Pons (tissue), 1 donor: ENCODE measurements at places on chromosomes 6 and 20.
A peak's percentile ranks its signal among the peaks of the same experiment; 100 is the strongest.

DNA sequence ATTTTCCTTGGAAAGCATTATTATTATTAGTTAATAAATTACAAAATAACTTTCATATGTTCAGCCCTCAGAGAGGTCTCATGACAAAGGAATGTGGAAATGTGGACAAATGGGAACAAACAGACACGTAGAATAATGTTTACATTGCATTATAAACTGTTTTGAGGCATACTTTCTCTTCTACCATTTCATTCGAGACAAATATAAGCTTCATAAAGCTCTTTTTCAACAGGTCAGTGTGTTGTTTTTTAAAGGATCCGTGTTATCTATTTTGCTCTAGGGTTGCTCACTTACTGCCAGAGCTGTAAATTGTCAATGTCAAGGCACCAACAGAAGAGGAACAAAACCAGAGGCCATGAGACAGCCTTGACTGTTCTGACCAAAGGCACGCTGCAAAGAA, 256.8 kb downstream of the PHACTR1 start:
- DNase-seq = no peak

GRCh38 chr6:133223452-133224029, 17.6 kb upstream of the EYA4 start:
- no peak for DNase-seq

GRCh38 chr20:18360635-18361034, 72.3 kb downstream of the ZNF133 start:
- DNase-seq = no peak

DNA sequence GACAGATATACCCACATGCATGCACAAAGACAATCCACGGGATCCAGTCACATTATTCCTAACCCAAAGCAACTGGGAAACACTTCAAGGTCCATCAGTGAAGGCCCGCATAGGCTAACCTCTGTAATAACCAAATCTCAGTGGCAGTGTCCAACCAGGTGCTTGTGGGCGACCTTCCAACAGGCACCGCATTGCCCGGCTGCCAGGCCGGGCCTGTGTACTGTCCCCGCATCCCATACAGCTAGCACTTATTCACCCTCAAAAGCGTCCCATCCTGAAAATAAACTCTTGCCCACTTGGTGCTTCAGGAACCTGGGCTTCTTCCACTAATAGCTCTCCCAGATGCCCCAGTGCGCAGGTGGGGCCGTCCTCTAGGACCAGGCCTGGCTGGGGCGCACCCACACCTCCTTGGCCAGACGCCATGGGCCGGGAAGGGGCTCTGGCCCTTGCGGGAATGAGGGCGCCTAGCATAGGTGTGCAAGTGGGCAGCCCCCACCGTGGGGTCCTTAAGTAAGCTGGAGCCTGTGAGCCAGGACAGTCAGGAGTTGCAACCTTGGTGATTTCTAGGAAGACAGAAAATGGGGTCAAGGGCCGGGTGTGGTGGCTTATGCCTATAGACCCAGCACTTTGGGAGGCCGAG, 1.1 kb upstream of the ENTPD6 start:
- DNase-seq = no peak

GRCh38 chr6:32623693-32624092, 13.5 kb upstream of the HLA-DQA1 start:
- DNase-seq = no peak

- no peak for DNase-seq
Measured at GRCh38 chr6:134235937-134236751, 81.8 kb downstream of the SGK1 start.

DNA sequence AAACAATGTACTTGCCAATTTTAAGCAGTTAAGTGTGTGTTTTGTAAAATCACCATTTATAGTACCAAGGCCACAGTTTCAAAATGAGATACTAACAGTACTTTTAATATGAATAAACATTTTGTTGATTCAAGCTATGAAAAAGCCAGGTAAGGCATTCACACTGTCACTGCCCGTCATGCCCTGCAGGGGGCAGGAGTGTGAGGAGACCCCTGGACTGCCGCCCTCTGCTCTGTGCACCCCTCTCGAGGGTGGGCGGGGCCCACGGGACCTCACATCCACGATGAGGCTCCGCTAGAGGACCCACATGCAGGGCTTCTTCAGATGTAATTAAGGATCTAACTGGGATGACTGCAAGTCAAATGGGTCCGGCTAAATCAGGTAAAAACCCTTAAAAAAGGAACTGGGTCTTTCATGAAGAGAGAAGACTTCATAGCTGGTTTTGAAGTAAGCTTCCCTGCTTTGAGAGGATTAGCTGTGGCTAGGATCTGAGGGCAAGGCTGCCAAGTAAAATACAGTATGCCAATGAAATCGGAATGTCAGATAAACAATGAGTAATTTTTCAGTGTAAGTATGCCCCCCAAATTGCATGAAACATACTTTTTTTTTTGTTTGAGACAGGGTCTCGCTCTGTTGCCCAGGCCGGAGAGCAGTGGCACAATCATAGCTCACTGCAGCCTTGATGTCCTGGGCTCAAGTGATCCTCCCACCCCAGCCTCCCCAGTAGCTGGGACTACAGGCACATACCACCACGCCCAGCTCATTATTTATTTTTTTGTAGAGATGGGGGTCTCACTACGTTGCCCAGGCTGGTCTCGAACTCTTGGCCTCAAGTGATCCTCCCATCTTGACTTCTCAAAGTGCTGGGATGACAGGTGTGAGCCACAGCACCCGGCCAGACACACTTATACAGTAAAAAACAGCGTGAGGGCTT, 18.7 kb downstream of the DIDO1 start:
- no peak for DNase-seq

GRCh38 chr20:21583486-21584168, 69.8 kb upstream of the NKX2-2 start:
- DNase-seq = no peak

DNA sequence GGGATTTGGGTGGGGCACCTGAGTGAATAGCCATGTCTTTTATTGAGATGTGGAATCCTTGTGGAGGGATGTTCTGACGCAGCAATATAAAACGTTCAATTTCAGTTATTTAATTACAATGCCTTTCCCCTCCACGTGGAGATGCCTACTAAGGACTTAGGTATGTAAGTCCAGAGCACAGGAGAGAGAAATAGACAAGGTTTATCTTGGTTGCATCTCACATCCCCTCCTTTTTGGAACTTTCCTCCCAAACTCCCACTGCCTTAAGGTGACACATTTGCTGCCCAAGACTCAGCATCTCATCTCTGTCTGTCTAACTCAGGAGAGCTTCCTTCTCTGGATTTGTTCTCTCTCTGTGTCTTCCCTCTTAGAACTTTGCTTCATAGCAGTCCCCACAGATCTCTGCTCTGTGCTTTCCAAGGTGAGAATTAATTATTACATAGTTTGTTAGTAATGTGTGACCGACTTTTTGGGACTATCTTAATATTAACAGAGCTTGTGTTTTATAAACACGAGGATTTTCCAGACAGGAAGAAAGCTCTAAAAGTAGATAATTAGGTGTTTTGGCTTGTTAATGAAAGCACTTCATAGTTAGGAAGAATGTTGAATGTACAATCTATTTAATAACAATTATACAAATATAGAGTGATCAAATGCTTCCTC, 52.6 kb downstream of the COL19A1 start:
- DNase-seq = no peak

GRCh38 chr6:155215906-155216305, 47.9 kb upstream of the CLDN20 start:
- DNase-seq = no peak

- DNase-seq = no peak
Measured at GRCh38 chr6:42714098-42714761, 8.2 kb downstream of the PRPH2 start.

DNA sequence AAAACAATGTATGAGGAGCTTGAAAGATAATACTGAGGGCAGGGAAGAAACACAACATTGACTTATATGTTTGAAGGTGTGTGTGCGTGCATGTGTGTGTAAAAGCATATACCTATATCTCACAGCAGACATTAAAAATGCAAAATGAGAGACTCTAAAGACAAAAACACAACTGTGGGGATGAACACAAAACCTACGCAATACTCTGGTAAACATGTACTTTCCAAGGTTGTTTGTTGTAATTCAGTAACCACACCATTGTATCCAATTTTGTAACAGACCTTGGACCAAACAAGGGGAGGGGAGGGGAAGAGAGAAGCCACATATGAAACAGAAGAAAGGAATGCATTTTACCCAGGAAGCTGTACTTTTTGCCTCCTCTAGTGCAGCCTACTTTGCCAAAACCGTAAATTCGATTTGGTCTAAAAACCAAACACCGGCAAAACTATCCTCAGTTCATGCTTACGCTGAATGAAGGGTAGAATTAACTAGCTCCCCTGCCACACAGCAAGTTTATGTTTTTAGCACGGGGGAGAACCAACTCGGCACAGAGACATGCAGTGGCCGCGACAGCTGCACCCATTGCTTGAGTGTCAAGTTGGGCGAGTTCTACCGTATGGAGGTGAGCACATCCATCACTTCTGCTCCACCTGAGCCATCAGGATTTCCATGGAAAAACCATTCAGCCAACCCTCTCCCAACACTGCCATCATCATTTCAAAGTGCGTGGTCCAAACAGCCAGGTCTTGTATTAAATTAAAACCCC, 50.0 kb downstream of the CNKSR3 start:
- DNase-seq = no peak

GRCh38 chr20:6733965-6734364, 33.5 kb upstream of the BMP2 start:
- no peak for DNase-seq

GRCh38 chr6:35587167-35587566, 74.5 kb upstream of the TULP1 start:
- DNase-seq = no peak

GRCh38 chr6:73965539-73966029, 269.6 kb downstream of the CD109 start:
- no peak for DNase-seq

DNA sequence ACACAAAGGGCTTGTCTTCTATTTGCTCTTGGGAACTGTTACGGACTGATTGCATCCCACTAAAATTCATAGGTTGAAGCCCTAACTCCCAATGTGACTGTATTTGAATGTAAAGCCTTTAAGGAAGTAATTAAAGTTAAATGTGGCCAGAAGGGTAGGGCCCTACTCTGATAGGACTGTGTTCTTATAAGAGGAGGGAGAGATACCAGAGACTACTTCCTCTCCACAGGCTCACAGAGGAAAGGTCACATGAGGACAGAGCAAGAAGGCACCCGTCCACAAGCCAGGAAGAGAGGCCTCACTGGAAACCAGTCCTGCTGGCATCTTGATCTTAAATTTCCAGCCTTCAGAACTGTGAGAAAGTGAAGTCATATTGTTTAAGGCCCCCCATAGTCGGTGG, 211.9 kb downstream of the CDH26 start:
- DNase-seq = no peak

GRCh38 chr6:71205336-71205956, 83.2 kb upstream of the OGFRL1 start:
- DNase-seq = no peak

DNA sequence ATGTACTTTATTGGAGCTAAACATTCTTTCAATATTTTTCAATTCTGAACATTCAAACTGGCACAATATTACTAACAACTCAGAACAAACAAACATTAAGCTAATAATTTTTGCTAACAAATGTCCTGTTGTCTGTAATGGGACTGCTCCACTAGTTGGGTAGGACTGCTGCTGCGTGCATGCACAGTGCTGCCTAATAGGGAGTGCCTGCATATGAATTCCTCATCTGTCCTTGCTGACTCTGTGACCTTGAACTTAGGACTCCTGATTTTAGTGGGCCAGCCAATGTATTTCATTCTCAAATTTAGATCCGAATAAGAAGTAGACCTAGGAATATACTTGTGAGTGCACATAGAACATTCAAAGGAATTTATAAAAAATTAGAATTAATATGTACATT, 196.5 kb upstream of the RAB32 start:
- DNase-seq = no peak

GRCh38 chr20:60632391-60633262, 619.4 kb upstream of the CDH4 start:
- DNase-seq = no peak

DNA sequence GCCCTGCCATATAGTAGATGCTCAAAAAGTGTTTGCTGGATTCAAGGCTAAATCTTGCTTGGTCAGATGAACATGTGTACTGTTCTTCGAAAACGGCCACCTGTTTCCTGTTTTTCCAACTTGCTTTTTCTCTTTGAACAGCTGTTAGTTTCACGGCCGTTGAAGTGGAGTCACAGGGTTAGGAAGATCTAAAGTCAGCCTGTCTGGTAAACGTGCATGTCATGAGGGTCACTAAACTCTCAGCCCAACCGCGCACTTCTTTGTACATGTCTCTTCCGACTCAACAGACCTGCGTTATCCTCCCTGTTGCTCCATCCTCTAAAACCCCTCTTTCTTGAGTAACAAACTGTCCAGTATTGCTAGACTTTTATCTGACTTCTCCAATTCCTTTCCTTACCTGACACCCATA, 93.2 kb upstream of the MAN1A1 start:
- DNase-seq = peak; percentile 55

GRCh38 chr6:98470821-98471220, 363.6 kb upstream of the POU3F2 start:
- no peak for DNase-seq

DNA sequence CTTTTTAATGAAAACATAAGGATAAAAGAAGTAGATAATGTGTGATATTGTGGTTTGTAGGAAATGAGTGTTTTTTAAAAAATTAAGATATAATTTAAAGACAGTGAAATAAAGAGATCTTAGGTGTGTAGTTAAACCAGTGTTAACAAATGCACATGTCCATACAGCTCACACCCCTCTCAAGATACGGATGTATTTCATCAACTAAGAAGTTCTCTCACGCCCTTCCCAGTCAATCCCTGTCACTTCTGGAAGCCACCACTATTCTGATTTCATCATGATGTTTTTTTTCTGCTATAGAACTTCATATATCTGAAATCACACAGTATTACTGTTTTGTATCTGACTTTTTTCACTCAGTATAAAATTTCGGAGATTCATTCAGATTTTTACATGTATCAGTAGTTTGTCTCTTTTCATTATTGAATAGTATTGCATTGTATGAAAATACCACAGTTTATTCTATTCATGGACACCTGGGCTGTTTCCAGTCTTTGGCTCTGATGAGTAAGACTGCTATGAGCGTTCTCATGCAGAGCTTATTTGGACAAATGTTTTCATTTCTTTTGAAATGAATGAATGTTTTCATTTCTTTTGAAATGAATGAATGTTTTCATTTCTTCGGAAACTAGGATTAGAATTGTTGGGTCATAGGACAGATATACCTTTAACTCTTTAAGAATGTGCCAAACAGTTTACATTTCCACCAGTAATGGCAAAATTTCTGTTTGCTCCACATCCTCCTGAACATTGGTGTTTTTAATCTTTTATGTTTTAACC, 49.7 kb upstream of the ELOVL5 start:
- no peak for DNase-seq

GRCh38 chr20:46035713-46036112, 6.7 kb downstream of the SLC12A5 start:
- no peak for DNase-seq
